Cerebellum (tissue), 4 donors: ENCODE measurements at places on chromosomes 5 and 9.

DNA sequence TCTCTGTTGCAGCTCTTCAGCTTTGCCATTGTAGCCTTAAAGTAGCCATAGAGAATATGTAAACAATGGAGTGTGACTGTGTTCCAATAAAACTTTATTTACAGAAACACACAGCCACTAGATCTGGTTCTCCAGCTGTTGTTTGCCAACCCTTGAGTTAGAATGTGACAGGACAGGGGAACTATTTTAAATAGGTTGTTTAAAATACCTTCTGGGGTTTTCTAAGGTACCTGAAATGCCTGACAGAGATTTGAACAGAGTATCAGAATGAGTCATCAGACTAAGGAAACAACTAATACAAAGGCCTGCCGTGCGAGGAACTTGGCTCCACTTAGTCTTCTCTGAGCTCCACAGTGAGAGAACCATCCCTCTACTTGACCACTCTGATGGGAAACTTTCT lies 85.4 kb downstream of the HSD17B4 start:
- no peak for DNase-seq

DNA sequence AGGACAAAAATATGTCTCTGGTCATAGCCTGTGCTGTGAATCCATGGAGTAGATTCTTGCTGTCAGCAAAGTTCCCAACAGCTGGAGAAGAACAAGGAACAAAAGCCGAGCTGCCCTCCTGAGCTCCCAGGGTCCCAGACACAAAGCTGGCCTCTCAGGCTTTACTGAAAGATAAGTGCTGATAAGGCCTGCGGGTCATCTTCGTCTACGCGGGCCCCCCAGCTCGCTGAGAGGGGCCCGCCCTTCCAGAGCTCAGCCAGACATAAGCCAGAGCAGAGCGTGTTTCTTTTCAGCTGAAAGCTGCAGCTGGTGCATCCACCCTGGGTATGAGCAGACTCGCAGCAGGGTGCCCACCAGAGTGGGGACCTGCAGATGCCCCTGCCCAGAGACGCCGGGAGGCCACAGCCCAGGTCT lies 84.7 kb downstream of the HSD17B3 start:
- DNase-seq = no peak

GRCh38 chr9:123445981-123446610 lies 90.1 kb downstream of the CRB2 start:
- DNase-seq = no peak

GRCh38 chr9:74117731-74118130 lies 379.4 kb upstream of the RORB start:
- no peak for DNase-seq

- no peak for DNase-seq
Observed at GRCh38 chr9:127273326-127273725, 8.8 kb downstream of the GARNL3 start.

- DNase-seq = no peak
Observed at GRCh38 chr5:139075066-139076050, 122.8 kb downstream of the SIL1 start.

DNA sequence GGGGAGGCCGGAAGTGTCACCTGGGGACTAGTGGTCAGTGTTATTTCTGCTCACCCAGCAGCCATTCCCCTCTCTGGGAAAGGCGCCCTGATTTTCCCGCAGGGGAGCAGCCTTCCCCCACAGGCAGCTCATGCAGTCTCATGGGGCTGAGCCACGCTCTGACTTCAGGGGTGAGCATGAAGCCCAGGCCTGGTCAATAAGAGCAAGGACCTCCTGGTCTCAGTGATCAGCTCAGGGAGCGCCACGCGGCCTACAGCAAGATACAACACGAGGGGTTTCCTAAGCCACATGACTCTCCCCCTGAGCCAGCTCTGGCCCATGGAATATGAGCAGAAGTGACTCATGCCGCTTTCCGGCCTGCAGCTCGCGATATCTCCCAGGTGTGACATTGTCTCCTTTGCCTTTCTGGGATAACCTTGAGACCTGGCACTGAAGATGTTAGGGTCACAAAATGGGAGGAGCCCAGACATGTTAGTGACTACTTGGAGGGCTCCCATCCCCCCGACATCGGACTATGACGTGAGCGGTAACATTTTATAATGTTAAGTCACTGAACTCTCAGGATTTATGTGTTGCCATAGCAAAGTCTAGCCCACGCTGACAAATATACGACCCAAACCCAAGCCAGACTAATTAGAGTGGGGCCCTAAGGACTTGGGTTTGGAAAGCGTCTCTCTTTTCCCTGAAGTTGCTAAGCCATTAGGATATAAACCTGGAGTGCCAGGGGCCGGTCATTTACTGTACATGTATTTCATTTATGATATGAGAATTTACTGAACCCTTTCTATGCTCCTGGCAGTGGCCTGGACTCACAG lies 46.5 kb upstream of the GFPT2 start:
- no peak for DNase-seq

- DNase-seq = no peak
Observed at GRCh38 chr5:120749737-120750136, 285.6 kb downstream of the PRR16 start.

- no peak for DNase-seq
Observed at GRCh38 chr5:169657127-169657526, 20.1 kb downstream of the DOCK2 start.

GRCh38 chr9:114694719-114695269 lies 12.8 kb upstream of the TEX48 start:
- no peak for DNase-seq

DNA sequence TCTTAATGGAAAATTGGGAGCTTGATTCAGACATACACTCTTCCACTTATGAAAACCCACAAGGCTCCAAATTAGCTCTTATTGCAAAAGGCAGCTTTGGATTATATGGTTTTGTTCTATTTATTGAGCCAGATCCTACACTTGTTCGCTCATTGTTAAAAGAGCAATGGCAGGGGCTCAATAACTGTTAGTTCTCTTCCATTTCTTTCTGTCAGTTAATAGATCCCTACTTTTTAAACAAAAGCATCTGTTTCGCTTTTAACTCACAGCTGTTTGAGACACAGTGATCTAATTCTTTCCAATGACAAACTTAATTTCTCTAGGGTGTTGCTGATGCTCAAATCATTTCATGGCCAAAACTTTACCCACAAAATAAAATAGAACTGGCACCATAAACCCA lies 11.7 kb downstream of the C5 start:
- no peak for DNase-seq

DNA sequence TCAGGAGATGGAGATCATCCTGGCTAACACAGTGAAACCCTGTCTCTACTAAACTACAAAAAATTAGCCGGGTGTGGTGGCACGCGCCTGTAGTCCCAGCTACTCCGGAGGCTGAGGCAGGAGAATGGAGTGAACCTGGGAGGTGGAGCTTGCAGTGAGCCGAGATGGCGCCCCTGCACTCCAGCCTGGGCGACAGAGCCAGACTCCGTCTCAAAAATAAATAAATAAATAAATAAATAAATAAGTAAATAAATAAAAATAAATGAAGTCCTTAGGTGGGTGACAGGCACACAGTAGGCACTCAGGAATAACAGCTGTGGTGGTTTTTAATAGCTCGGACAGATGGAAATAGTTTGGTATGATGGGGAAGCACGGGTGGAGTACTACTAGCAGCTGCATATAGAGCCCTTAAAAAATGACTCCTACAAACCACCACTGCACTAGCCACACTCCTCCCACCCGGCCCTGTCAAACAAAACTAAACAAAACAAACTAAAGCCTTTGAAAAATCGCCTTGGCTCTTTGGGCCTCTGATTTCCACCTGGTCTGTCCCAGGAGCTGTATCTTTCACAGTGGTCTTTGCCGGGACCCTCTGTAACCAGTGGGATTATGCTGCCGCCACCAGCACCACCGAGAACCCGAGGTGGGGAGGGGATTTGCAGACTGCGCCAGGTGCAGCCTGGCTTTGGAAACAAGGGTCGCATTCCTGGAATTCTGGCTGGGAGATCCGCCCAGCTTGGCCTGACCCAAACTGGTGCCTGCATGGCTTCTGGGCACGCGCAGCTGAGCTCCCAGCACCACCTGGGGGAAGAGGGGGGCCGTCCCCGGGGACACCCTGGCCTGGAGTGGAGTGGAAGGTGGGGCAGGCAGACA lies 5.1 kb upstream of the WDR5 start:
- no peak for DNase-seq

- no peak for DNase-seq
Observed at GRCh38 chr9:95133325-95133705, 184.2 kb downstream of the FANCC start.

GRCh38 chr9:98107926-98108325 lies 11.1 kb downstream of the TRIM14 start:
- no peak for DNase-seq

DNA sequence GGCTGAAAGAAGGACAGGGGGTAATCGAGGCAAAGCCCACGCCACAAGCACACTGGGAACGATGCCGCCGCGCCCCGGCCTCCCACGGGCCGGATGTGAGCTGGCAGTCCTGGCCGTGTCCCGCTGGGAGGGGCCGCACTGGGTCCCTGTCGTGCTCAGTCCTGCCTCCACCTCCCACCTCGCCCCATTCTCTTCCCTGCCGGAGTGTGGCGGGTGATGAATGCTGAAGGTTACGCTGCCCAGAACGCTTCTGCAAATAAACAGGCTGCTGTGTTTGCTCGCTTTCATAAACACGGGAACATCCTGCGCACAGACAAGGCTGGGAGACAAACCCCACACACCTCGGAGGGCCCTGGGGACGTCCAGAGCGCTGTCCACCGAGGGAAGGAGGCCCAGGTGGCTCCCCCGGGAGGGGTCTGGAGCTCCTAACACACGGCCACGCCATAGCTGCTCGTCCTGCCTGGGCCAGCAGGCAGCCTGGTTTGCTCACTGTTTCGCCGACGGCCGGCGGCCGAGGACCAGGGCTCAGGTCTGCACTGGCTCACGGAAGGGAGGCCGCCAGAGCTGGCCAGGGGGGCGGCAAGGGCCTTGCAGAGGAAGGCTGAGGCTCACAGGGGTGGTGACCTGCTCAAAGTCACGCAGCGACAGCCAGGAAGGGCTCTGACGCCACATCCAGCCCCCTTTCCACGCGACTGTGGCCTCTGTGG lies 2.3 kb downstream of the DNLZ start:
- DNase-seq = no peak

GRCh38 chr5:128406803-128407202 lies 131.2 kb downstream of the FBN2 start:
- no peak for DNase-seq

GRCh38 chr5:171593401-171593800 lies 174.0 kb downstream of the FGF18 start:
- no peak for DNase-seq

DNA sequence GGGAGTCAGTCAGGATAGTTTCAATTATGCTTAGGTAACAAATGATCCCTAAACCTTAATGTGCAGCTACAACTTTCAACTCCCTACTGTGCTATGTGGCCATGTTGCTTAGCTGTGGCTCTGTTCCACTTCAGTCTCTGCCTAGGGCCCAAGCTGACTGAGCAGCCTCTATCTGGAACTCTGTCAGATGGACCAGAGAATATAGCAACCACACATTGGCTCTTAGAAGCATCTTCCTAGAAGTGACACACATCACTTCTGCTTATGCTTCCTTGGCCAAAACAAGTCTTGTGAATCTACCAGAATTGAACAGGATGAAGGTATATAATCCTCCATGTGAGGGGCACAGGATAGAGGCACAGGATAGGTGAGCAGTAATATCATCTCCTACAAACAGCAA lies 36.7 kb upstream of the TNC start:
- DNase-seq = no peak

GRCh38 chr5:142669477-142669876 lies 16.4 kb downstream of the FGF1 start:
- no peak for DNase-seq

DNA sequence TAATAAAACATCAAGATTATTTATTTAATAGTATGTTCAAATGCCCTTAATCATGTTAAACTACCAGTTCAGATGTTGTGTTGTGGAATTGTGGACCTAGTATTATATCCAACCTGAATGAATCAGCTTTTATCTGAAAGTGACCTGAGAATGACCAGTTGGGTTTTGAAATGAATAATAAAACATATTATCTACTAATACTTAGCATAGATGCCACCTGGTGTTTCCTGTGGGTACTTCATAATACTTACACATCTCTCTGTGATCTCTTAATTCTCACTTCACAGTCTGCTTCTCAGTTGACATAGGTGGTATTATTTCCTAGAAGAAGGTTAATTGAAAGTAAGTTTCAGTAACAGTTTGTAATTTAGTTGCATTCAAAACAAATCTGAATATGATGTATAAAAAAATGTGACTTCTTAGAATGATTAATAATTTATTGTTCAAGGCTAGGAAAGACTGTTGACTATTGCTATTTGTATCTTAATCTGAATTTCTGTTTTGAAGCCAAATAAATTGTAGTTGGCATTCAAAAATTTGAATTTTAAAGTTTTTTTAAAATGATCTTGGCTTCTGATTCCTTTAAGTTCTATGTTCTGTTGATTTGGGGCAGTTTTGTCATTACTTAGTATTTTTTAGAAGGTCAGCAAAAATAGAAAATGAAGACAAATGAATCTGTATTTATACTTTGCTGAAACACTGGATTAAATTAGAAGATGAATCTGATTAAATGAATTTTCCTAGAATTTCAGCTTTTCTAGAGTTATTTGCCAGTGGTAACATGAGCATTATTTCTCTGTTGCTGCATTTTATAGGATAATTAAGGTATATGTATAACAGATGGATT lies 48.2 kb downstream of the KIF2A start:
- DNase-seq = peak; percentile 30

GRCh38 chr9:78821126-78821822 lies 524.3 kb downstream of the PSAT1 start:
- DNase-seq = peak; percentile 4

GRCh38 chr5:170863646-170864045 lies 1.8 kb downstream of the RANBP17 start:
- DNase-seq = no peak

- peak; percentile 45 for DNase-seq
Observed at GRCh38 chr9:137294681-137295237, 7.3 kb downstream of the NRARP start.

DNA sequence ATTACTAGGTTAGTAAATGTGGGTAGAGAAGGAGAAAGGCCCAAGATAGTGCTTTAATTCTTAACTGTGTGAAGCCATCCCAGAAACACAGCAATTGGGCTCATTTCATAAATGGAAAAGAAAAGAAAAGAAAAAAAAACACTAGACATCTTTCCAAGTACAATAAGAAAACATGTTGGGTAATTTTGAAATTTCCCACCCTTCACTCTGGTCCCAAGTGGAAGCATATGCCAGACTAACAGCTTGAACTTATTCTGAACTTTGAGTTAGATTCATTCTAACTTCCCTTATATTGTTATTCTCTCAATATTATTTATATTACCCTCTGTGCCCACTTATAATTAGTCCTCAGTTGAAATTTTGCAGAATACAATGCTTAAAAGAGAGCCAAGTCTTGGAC lies 113.4 kb upstream of the GHR start:
- no peak for DNase-seq

DNA sequence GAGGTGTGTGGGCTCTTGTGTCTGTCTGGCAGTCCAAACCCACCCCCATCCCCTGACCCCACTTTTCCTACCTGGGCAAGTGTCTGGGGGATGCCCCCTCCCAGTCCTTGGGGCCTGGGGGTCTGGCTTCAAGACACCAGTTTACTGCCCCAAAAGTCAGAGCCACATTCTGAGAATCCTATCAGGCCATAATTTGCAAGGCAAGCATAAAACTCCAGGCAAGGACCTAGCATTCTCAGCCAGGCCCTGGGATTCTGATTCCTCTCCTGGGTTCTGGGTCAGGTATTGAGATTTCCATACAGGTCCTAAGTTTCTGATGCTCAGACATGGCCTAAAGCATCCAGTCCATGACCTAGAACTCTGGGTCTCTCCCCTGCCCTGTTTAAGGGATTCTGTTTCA lies 33.3 kb downstream of the CXXC5 start:
- DNase-seq = no peak
